Left ventricle myocardium superior (tissue), 1 donor: ENCODE measurements at places on chromosomes 11 and 22. TPM values are rescaled to one million over a fixed set of nuclear protein-coding genes. Genes with fewer than 3 reads are reported as not detected.

GRCh38 chr22:17633217-17633997, 4.9 kb upstream of the ATP6V1E1 start:
- DNase-seq, result no peak

GRCh38 chr11:8671193-8671612, 11.3 kb downstream of the TRIM66 start:
- DNase-seq, result peak; percentile 43

- DNase-seq, result no peak
Measured at GRCh38 chr11:85951049-85951405, 95.8 kb downstream of the CCDC83 start.

Gene PKNOX2
- total RNA-seq, result 7.6 TPM

Gene F2
- not detected for total RNA-seq
